Common myeloid progenitor, CD34-positive (primary cell): ENCODE measurements at places on chromosomes 3 and 15.
A peak's percentile ranks its signal among the peaks of the same experiment; 100 is the strongest.

- peak; percentile 72 for DNase-seq
Observed at GRCh38 chr3:157201648-157202278, 41.8 kb upstream of the CCNL1 start.

DNA sequence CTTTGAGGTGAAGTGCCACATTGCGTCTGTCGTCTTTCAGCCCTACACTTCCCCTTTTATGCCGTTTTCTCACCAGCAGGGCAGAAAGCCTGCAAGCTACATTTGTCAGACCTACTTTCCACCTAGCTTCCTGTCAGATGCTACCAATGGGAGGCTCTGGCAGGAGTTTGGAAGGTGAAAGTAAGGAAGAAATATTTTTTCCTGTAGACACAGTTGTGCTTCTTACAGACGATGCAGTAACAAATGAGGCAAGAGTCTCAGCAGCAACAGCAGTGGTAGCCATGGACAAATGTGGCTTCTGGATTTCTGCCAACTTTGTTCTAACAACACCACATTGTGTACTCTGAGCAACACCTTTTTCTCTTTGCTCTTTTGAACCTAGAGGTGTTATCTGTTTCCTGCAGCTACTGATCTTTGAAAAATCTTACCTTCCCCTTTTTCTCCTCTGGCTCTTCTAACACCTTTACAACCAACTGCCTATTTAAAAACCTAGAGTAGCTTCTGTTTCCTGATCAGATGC is 70.6 kb upstream of the STT3B start:
- DNase-seq = peak; percentile 99

GRCh38 chr15:39453620-39454019 is 127.3 kb upstream of the THBS1 start:
- DNase-seq = peak; percentile 93

DNA sequence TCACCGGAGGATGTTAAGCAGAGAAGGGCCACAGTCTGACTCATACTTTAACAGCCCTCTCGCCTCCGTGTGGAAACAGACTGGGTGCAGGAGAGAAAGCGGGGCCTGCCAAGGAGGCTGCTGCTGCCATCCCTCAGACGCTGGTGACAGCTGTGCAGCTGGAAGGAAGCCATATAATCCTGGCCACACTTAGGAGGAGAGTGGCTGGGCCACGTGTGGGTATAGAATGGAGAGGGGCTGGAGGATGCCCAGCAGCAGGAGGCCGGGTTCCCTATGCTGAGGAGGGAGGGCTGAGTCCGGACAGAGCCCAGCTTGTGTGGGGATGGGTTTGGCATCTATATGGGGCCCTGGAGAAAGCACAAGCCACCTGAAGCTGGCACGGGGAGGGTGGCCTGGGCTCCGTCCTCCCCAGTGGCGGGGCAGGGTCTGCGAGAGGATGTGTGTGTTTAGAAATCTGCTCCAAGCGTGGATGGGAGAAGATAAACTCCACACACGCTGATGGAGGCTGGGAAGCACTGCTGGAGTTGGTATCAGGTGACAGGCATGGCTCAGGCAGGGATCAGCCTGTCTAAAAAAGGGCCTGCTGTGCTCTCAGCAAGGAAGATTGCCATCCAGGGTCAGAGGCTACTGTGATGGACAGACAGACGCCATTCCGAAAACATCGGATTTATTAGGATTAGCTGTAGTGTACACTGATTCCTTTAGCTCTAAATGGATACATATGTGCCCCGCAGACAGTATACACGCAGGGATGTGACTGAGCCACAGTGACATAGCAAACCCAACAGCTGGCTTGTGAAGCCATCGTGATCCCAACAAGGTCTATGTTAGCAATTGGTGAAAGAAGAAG is 15.9 kb downstream of the ABTB1 start:
- no peak for DNase-seq

- DNase-seq = no peak
Observed at GRCh38 chr15:88382482-88382983, 84.7 kb downstream of the MRPL46 start.

DNA sequence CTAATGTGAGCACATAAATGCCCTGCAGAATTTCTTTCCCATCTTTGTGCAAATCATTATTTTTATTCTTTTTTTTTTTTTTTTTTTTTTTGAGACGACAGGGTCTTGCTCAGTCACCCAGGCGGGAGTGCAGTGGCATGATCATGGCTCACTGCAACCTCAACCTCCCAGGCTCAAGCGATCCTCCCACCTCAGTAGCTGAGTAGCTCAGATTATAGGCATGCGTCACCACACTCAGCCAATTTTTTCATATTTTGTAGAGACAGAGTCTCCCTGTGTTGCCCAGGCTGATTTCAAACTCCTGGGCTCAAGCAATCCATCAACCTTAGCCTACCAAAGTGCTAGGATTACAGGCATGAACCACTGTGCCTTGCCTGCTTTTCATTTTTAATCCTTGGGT is 22.9 kb downstream of the DAG1 start:
- no peak for DNase-seq

- DNase-seq = no peak
Observed at GRCh38 chr3:88025001-88025552, 33.7 kb downstream of the CGGBP1 start.

DNA sequence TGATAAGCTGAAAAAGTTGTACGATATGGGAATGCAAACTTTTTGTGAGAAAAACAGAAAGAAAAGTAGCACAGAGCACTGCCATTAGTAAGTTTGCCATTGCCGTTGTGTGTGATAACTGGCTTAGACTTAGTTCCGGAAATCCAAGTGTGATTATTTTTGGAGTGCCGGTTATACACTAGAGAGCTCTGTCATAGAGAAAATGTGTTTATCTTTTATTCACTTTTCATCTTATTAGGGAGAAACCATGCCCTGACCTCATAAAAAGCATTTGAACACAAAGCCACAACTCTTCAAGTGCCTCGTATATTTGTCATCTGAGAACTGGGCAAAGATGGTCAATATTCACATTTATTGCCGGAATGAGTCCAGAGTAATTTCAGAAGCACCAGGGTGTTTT is 36.1 kb downstream of the CTDSPL start:
- DNase-seq = peak; percentile 49

- no peak for DNase-seq
Observed at GRCh38 chr15:70343961-70344621, 246.4 kb upstream of the TLE3 start.

- no peak for DNase-seq
Observed at GRCh38 chr3:5022966-5023776, 43.9 kb downstream of the BHLHE40 start.

DNA sequence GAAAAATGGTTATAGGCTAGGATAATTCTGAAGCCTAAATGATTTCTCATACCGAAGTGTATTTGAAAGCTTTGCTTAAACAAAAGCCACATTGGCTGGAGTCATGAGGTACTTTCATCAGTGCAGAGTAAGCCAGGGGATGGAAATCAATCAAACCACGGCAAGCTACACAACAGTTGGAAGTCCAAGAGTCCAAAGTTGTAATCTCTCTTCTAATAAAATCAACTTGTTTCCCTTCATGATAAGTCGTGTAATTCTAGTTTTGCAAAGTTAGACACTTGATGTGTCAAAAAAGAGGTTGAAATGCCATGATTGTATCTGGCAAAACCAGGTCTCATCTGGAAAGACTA is 250.5 kb upstream of the VEPH1 start:
- no peak for DNase-seq

DNA sequence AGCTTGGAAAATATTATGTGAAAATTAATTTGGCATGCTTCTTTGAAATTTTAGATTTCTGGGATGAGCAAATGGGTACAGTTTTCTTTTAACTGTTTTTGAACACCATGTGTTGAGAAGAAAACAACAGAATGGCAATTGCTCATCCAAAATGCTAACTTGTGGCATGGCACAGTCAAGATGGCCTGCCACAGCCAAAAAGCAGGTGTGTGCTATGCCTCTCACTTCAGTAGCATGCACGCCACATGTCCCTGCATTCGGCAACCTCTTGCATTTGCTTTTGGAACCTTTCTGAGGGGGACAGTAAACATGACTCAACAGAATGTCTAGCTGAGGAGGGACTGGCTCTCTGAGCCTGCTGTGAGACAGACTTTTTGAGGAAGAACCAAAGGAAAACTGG is 138.5 kb downstream of the TIGIT start:
- no peak for DNase-seq

GRCh38 chr3:127844326-127844942 is 22.1 kb upstream of the MGLL start:
- DNase-seq = no peak
